CD14-positive monocyte (primary cell): ENCODE measurements at places on chromosomes 13 and 19. TPM values are rescaled to one million over a fixed set of nuclear protein-coding genes. Genes with fewer than 3 reads are reported as not detected.

DNA sequence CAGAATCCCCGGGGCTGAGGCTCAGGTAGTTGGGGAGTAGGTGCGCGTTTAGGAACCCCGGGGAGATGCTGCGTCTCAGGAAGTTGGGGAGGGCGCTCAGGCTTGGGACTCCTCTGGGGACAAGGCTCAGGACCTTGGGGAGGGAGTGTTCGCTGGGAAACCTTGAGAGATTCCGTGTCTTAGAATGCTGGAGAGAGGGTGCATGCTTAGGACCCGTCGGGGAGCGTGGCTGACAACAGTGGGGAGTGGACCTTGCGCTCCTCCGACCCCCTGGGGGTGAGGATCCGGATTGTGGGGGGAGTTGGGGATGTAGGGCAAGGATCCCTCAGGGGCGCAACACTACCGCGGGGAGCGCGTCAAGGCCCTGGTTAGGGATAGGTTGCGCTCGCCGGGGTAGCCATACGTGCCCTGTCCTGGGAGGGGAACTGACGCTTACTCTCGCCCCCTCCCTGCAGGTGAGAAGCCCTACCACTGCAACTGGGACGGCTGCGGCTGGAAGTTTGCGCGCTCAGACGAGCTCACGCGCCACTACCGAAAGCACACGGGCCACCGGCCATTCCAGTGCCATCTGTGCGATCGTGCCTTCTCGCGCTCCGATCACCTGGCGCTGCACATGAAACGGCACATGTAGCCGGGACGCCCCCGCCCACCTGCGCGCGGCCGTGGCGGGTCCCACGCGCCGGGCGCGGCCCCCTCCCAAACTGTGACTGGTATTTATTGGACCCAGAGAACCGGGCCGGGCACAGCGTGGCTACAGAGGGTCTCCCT is 2.0 kb downstream of the KLF2 start:
- peaks cover 64% of the 10 kb centered on the region for H3K4me1 ChIP-seq
- peak overlapping the region; percentile 96 for H3K27ac ChIP-seq
- peak overlapping the region; percentile 84 for H3K4me3 ChIP-seq

DNA sequence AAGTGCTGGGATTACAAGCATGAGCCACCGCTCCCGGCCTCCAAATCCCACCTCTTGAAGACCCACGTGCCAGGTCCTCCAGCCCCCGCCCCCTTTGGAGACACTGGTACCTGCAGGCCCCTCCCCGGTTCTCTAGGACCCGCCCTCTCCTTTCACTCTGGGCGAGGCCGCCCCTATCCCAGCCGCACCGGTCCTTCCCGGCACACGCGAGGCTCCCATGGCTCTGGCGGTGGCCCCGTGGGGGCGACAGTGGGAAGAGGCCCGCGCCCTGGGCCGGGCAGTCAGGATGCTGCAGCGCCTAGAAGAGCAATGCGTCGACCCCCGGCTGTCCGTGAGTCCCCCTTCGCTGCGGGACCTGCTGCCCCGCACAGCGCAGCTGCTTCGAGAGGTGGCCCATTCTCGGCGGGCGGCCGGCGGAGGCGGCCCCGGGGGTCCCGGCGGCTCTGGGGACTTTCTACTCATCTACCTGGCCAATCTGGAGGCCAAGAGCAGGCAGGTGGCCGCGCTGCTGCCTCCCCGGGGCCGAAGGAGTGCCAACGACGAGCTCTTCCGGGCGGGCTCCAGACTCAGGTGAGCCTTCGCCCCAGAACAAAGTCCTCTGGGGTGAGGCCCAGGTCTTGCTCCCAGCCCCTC is at the start of gene CBLC:
Gene CBLC, plus strand, starts transcription at position 176 of the 633 bp plus-strand sequence. Its CDS starts 42 bp downstream, at position 218.
- H3K4me1 ChIP-seq, result no peaks in the 10 kb centered on the region
- no peak for DNase-seq
- H3K4me3 ChIP-seq, result no peak within 1 kb of the TSS
- H3K27ac ChIP-seq, result no peak within 1 kb of the TSS
- H3K36me3 ChIP-seq, result no peaks in the 10 kb centered on the region

GRCh38 chr19:39308531-39309304 is 11.9 kb downstream of the LRFN1 start:
- H3K27me3 ChIP-seq, result no peaks in the 10 kb centered on the region
- no peak overlapping the region for H3K27ac ChIP-seq
- no peak overlapping the region for H3K4me3 ChIP-seq
- no peaks in the 10 kb centered on the region for H3K4me1 ChIP-seq

Gene FCAR
- polyA plus RNA-seq, result 147 TPM

Gene UBE2L5
- not detected for polyA plus RNA-seq

GRCh38 chr13:100485265-100485664 is 103.3 kb downstream of the GGACT start:
- no peaks in the 10 kb centered on the region for H3K36me3 ChIP-seq
- no peak overlapping the region for H3K27ac ChIP-seq
- DNase-seq, result no peak
- H3K4me3 ChIP-seq, result no peak overlapping the region

Gene SPINT2
- polyA plus RNA-seq, result 114 TPM

DNA sequence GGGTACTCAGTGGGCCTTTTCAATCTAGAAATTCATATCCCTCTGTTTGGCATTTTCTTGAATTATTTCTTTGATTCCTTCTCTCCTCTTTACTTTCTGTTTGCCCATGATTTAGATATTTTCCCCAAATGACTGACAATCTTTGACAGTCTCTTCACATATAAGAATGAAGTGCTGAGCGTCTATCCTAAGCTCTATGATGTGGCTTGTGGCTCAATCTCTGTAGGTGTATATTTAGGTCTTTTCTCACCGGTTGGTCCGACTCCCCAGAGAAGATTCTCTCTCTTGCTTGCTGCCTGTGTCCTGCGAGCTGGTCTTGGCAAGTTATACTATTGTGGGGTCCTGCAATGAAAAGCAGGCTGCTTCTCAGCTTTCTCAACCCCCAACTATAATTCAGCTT is 29.0 kb downstream of the FLT3 start:
- no peak overlapping the region for H3K27ac ChIP-seq
- H3K36me3 ChIP-seq, result peaks cover 3% of the 10 kb centered on the region
- no peaks in the 10 kb centered on the region for H3K4me1 ChIP-seq
- no peak for DNase-seq
- no peak overlapping the region for H3K4me3 ChIP-seq

Gene SPACA4
- not detected for polyA plus RNA-seq

- no peak overlapping the region for H3K4me3 ChIP-seq
- peaks cover 26% of the 10 kb centered on the region for H3K27me3 ChIP-seq
- no peak for DNase-seq
- H3K4me1 ChIP-seq, result peaks cover 7% of the 10 kb centered on the region
- no peak overlapping the region for H3K27ac ChIP-seq
These were observed 47.1 kb upstream of the ARHGEF7 start for GRCh38 chr13:111068009-111068350.

Gene SLC46A3
- polyA plus RNA-seq, result 21.1 TPM

Gene ZNF726
- 0.28 and 0.37 TPM in 2 replicates for polyA plus RNA-seq

Gene EHD2
- polyA plus RNA-seq, result not detected in 2 replicates

DNA sequence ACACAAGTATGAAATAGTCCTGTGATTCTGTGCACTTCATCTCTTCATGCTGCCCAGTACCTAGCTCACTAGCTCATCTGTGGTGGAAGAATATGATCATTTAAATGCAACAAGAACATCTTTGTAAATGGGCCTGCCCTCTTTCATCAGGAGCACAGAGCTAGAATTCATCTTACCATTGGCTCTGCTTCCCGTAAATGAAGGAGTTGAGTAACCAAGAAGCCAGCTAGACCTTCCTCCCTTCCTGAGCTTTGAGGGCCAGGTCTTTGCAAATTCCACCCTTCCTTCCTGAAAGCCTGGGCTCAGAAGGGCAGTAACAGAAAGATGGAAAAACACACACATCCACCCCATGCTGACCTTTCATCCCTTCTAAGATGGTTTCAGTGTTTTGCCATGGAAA is 82.0 kb downstream of the FRY start:
- DNase-seq, result peak; percentile 28
- H3K36me3 ChIP-seq, result no peaks in the 10 kb centered on the region
- no peak overlapping the region for H3K4me3 ChIP-seq
- peaks cover 78% of the 10 kb centered on the region for H3K4me1 ChIP-seq
- H3K27ac ChIP-seq, result peak overlapping the region; percentile 90
- no peaks in the 10 kb centered on the region for H3K27me3 ChIP-seq
